ENCODE measurements at places on chromosomes 2 and 18.

DNA sequence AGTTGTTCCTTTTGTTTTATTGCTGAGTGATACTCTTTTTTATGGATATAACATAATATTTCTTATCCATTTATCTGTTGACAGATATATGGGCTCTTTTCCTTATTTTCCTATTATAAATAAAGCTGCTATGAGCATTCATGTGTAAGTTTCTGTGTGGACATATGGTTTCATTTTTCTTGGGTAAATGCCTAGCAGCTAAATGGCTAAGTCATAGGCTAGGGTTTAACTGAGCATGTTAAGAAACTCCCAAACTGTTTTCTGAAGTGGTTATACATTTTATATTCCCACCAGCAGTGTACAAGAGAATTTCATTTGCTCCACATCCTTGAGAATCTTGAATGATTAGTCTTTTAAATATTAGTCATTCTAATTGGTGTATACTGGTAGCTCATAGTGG, 786.6 kb upstream of the CDH2 start:
- DNase-seq: no peak

DNA sequence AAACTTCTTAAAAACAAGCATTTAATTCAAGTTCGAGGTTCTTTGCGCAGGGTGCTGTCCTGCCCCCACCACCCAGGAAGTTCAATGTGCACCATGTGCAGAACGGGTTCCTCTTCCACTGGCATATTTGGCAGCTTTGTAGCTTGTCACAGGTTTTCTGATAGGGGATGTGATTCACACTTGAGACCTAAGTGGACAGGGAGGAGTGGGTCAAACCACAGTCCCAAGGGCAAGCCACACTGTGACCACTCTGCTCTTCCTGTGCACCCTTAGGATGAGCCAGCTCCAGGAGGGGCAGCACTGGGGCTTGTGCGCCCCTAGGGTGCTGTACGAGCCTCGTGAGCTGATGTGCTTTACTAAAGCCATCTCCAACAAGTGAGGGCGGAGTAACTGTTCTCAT, 82.5 kb downstream of the TGFA start:
- DNase-seq: no peak

DNA sequence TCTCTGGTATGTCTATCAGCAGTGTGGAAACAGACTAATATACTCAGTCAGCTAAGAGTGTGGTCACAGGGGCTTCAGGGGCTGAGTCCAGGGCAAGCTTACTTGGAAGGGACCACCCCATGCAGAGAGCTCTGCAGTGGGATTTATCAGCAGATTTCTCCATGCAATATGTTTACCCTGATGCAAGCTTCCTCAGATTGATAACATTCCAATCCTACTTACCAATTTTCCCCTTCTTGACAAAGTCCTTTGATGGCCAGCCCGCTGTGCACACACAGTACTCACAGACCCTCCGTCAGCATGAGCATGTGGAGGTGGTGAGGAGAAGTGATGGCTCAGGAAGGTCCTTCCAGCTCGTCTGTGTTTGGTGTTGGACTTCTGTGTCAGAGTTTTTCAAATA, 51.8 kb downstream of the SH3RF3 start:
- DNase-seq: no peak

DNA sequence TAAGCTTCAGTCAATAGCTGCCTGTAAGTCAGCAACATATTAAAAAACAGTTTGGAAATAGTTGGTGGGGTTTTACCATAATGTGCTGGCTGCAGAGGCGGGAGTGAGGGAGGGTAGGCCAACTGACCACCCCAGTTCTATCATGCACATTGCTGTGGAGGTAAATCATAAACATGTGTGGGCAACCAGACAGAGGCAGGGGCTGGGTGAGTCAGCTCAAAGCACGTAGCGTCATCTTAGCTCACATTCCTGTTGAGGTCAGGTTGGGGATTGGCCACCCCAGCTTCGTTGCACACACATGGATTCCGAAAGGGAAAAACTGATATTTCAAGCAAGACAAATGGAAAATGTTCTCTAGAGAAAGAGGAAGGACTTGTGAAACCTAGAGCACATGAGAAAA, 19.5 kb downstream of the GPR45 start:
- no peak for DNase-seq

DNA sequence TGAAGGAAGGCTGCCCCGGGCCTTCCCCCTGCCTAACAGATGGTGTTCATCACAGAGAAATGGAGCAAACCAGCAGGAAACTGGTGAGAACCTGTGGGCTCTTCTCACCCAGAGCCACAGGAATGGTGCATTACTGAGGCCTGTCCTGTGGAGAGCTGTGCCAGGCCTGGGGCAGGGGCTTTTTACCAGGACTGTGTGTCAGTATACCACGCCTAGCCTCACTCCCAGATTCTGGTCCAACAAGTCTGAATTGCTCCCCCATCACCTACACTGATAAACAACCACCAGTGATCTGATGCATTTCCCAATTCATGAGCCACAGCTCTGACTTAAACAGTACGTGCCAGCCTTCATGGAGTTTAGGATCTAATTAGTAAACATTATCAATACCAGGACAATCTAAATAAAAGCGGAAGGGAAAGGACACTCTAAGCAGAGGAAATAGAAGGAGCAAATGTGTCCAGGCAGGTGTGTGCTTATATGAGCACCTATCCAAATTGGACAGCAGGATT, 8.9 kb upstream of the DGUOK start:
- DNase-seq: no peak

Data from CD4-positive, alpha-beta T cell treated with Interferon alpha-2 for 1 hour (primary cell).